ENCODE measurements at places on chromosomes 2 and 18. TPM values are rescaled to one million over a fixed set of nuclear protein-coding genes. Genes with fewer than 3 reads are reported as not detected.
A peak's percentile ranks its signal among the peaks of the same experiment; 100 is the strongest.

GRCh38 chr18:45156946-45157345 is 458.3 kb upstream of the SLC14A2 start:
- no peak for DNase-seq
- H3K4me1 ChIP-seq = no peaks in the 10 kb centered on the region
- H3K27ac ChIP-seq = no peak overlapping the region
- H3K27me3 ChIP-seq = no peaks in the 10 kb centered on the region
- no peaks in the 10 kb centered on the region for H3K36me3 ChIP-seq

GRCh38 chr2:168897449-168897848 is 3.6 kb upstream of the G6PC2 start:
- no peaks in the 10 kb centered on the region for H3K36me3 ChIP-seq
- H3K4me3 ChIP-seq = no peak overlapping the region
- H3K27me3 ChIP-seq = no peaks in the 10 kb centered on the region
- H3K4me1 ChIP-seq = no peaks in the 10 kb centered on the region
- no peak for DNase-seq

Gene ACTG2
- total RNA-seq = 251 TPM

DNA sequence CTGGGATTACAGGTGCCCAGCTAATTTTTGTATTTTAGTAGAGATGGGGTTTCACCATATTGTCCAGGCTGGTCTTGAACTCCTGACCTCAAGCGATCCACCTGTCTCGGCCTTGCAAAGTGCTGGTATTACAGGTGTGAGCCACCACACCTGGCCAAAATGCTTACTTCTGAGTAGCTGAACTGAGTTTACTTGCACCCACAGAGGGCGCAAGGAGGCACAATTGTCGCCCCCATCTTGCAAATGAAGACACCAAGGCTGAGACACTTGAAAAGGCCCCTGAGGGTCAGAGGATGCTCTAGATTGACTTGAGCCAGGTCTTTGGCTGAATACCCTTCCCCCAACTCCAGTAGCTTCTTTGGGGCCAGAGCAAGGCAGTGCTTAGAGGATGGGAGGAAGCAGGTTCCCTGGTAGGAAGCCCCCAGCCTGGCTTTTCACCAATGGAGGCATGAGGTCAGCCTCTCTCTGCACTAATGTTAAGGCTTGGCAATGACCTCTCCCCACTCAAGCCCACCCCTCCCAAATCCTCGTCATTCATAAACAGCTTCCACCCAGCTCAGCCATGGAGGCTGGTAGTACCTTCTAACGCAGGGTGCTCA is 14.5 kb upstream of the KIF1A start:
- no peak overlapping the region for H3K27ac ChIP-seq
- H3K27me3 ChIP-seq = no peaks in the 10 kb centered on the region
- no peak for DNase-seq
- H3K36me3 ChIP-seq = no peaks in the 10 kb centered on the region

GRCh38 chr2:146817613-146818012 is 1027.2 kb upstream of the ACVR2A start:
- no peak for DNase-seq
- H3K4me3 ChIP-seq = no peak overlapping the region
- no peaks in the 10 kb centered on the region for H3K36me3 ChIP-seq
- no peaks in the 10 kb centered on the region for H3K27me3 ChIP-seq
- H3K4me1 ChIP-seq = no peaks in the 10 kb centered on the region
- no peak overlapping the region for H3K27ac ChIP-seq

DNA sequence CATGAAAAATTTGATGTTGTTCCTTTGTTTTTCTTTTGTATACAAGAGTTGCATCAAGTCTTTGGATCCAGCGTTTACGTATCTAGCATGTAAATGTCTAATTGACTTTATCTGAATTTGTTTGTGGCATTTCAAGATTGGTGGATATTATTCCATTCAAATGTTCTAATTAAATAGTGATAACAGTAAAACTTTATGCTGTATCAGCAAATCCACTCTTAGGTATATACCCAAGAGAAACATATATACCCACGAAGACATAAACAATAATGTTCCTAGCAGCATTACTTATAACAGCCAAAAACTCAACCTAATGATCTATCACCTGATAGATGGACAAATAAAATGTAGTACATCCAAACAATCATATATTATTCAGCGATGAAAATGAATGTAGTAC is 579.4 kb upstream of the LRATD1 start:
- no peak overlapping the region for H3K4me3 ChIP-seq
- no peak for DNase-seq
- H3K36me3 ChIP-seq = no peaks in the 10 kb centered on the region
- no peaks in the 10 kb centered on the region for H3K4me1 ChIP-seq

GRCh38 chr2:239739206-239739605 is 285.9 kb downstream of the NDUFA10 start:
- no peaks in the 10 kb centered on the region for H3K27me3 ChIP-seq
- DNase-seq = no peak
- no peak overlapping the region for H3K4me3 ChIP-seq
- H3K4me1 ChIP-seq = no peaks in the 10 kb centered on the region
- H3K36me3 ChIP-seq = no peaks in the 10 kb centered on the region

DNA sequence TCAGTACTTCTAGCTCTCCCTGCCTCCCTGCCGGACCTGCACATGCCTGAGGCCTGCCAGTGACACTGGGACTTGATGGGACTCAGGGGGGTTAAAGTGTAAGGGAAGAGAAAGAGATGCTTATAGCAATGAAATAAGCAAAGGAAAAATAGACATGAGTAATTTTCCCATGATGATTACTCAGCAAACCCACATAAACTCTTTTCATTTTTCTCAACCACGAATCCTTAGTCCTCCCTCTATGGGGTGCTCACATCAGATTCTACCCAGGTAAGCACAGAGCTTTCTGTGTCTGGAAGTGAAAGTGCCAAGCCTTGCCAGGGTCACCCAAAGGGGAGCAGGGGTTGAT is 44.8 kb upstream of the ANKRD62 start:
- DNase-seq = no peak
- no peaks in the 10 kb centered on the region for H3K27me3 ChIP-seq
- no peak overlapping the region for H3K4me3 ChIP-seq
- no peak overlapping the region for H3K27ac ChIP-seq
- H3K4me1 ChIP-seq = no peaks in the 10 kb centered on the region
- H3K36me3 ChIP-seq = no peaks in the 10 kb centered on the region

DNA sequence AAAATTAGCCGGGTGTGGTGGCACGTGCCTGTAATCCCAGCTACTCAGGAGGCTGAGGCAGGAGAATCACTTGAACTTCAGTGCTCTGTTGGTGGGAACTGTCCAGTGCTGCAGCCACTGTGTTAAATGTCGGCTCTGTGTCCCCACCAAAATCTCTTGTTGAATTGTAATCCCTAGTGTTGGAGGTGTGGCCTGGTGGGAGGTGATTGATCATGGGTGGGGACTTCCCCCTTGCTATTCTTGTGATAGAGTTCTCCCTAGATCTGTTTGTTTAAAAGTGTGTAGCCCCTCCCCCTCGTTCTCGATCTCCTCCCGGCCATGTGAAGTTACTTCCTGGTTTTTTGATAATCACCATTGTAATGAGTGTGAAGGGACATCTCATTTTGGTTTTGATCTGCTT is 9.8 kb upstream of the RPL31 start:
- no peak overlapping the region for H3K27ac ChIP-seq
- H3K27me3 ChIP-seq = no peaks in the 10 kb centered on the region
- H3K4me1 ChIP-seq = no peaks in the 10 kb centered on the region
- peaks cover 13% of the 10 kb centered on the region for H3K36me3 ChIP-seq
- no peak overlapping the region for H3K4me3 ChIP-seq

- H3K27ac ChIP-seq = no peak overlapping the region
- H3K4me1 ChIP-seq = peaks cover 28% of the 10 kb centered on the region
- no peaks in the 10 kb centered on the region for H3K27me3 ChIP-seq
- H3K4me3 ChIP-seq = no peak overlapping the region
- no peak for DNase-seq
- H3K36me3 ChIP-seq = no peaks in the 10 kb centered on the region
Observed at GRCh38 chr2:197075281-197075680, 148.8 kb upstream of the PGAP1 start.

DNA sequence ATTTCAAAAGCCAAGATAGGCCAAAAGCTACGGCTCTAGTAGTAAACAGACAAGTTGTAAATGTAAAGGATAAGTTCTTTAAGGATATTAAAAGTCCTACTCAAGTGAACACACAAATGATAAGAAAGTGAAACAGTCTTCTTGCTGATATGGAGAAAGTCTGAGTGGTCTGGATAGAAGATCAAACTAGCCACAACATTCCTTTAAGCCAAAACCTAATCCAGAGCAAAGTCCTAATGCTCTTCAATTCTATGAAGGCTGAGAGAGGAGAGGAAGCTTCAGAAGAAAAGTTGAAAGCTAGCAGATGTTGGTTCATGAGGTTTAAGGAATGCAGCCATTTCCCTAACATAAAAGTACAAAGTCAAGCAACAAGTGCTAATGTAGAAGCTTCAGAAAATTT is 111.7 kb upstream of the ZEB2 start:
- H3K27me3 ChIP-seq = no peaks in the 10 kb centered on the region
- no peak overlapping the region for H3K4me3 ChIP-seq
- H3K27ac ChIP-seq = no peak overlapping the region
- no peak for DNase-seq

Gene KRTCAP3
- not detected for total RNA-seq

Gene SRD5A2
- total RNA-seq = not detected

Gene CDH19
- total RNA-seq = 31.6 TPM

Gene HTR2B
- 2.8 TPM for total RNA-seq

DNA sequence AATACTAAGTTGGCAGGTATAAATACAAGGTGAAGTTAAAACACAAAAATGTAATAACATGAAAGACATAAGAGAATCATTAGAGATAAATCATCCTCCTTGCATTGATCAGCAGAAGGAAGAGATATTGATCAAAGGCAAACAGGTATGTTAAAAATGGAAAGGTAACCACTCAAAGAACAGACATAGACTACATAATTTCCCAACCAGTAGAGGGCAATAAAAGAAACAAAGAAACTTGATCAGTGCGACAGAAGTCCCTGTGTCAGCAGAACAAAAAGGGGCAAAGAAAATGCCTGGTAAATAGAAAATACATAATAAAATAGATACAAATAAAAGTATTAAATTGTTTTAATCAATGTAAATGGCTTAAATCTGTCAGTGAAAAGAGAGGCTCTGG is 53.6 kb downstream of the FAM228A start:
- H3K36me3 ChIP-seq = peaks cover 9% of the 10 kb centered on the region
- no peak overlapping the region for H3K4me3 ChIP-seq
- H3K4me1 ChIP-seq = no peaks in the 10 kb centered on the region
- H3K27ac ChIP-seq = no peak overlapping the region
- H3K27me3 ChIP-seq = no peaks in the 10 kb centered on the region

- H3K27ac ChIP-seq = no peak overlapping the region
- H3K4me3 ChIP-seq = no peak overlapping the region
- no peak for DNase-seq
- no peaks in the 10 kb centered on the region for H3K36me3 ChIP-seq
- no peaks in the 10 kb centered on the region for H3K27me3 ChIP-seq
Observed at GRCh38 chr2:136860443-136860958, 95.2 kb downstream of the THSD7B start.

- H3K4me1 ChIP-seq = no peaks in the 10 kb centered on the region
- H3K4me3 ChIP-seq = no peak overlapping the region
- H3K27me3 ChIP-seq = no peaks in the 10 kb centered on the region
- no peak for DNase-seq
- no peak overlapping the region for H3K27ac ChIP-seq
Observed at GRCh38 chr18:72013427-72013850, 530.7 kb downstream of the CBLN2 start.

Gene C1QL2
- total RNA-seq = not detected

Gene PROM2
- total RNA-seq = 10.0 TPM

Gene COLEC11
- 22.5 TPM for total RNA-seq

Gene EGR4
- total RNA-seq = not detected

Gene FAM161A
- total RNA-seq = 13.8 TPM

DNA sequence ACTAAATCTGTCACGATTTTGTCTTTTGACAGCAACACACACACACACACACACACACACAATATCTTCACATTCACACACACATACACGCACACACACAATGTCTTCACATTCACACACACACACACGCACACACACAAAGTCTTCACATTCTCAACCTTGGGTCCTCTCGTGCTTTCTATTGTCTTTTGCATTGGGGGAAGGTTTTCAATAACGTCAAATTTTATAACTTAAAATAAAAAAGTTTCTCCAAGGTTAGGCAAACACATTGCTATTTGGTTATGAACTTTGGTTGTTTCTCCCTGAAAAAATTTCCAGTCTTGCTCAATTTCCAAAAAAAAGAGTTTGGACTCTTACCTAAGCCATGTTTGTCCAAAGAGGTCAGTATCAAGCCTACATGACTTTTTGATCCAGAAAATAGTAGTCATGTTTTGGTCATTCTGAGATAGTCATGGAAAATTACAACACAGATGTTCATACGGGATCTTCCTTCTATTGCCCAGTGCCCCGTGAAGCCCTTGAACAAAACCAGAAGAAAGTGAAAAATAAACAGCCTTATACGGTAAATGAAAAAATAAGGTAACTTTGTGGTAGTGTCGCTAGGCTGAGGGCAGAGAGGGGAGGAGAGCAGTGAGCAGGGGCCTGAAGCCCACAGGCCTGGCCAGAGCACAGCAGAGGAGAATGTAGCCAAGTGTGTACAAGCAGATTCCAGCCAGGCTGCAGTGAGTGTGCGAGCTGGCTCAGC is 542.8 kb upstream of the ID2 start:
- peaks cover 17% of the 10 kb centered on the region for H3K4me1 ChIP-seq
- peak overlapping the region; percentile 76 for H3K27ac ChIP-seq
- DNase-seq = no peak
- no peaks in the 10 kb centered on the region for H3K36me3 ChIP-seq

DNA sequence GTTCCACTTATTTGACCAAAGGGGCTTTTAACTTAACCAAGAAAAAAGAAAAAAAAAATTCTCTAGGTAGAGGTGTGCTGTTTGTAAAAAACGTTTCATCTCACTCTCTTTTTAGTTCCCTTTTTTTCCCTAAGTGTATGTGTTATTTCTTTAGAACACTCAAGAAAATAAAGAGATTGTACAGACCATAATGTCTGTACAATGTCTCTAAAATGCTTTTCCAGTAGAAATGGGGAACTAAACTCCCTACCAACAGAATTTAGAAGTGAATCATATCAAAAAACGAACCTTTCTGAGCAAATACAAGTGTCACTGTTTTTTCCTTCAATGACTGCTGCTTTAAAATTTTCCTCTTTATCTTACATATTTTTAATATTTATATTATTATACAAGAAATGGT is 72.0 kb downstream of the CDH7 start:
- no peaks in the 10 kb centered on the region for H3K27me3 ChIP-seq
- no peak overlapping the region for H3K27ac ChIP-seq
- DNase-seq = no peak

GRCh38 chr2:160813506-160813858 is 319.9 kb upstream of the RBMS1 start:
- no peak overlapping the region for H3K27ac ChIP-seq
- no peaks in the 10 kb centered on the region for H3K4me1 ChIP-seq
- DNase-seq = no peak
- no peaks in the 10 kb centered on the region for H3K27me3 ChIP-seq
- H3K36me3 ChIP-seq = no peaks in the 10 kb centered on the region
